GM18507 (cell line): ENCODE measurements at places on chromosomes 4 and X.

DNA sequence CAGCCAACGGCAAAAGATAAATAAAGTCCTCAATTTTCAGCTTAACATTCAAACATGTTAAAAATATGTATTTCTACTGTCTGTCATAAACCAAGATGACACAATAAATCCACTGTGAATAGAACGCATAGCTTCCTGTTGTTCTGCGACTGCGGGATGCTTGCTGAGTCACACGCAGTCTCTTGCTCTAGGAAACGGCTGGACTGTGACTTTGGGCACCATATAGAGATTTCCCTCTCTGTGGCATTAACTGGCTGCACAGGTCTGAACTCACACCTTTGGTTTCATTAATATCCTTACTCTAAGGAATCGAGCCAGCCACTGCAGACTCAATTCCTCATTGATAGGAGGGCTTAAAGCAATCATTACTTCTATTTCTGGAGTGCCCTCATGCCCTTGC is 8.4 kb downstream of the BEND4 start:
- no peak for DNase-seq

GRCh38 chr4:144204431-144204830 is 63.9 kb upstream of the GYPA start:
- no peak for DNase-seq

DNA sequence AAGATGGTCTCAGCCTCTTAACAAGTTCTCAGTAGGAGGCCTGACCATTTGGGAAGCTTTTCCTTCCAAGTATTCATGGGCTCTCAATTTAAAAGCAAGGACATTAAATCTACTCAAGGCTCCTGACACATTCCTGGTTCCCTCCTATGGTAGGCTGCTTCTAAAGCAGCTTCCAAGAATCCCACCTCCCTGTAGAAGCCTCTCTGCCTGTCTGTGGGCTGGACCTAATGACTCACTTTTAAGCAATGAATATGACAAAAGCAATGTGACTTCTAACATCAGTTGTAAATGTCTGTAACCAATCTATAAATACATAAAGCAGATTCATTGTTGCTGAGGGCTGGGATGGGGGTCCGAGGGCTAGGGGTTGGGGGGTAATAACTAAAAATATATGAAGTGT is 99.5 kb upstream of the FAM9B start:
- DNase-seq, result no peak

DNA sequence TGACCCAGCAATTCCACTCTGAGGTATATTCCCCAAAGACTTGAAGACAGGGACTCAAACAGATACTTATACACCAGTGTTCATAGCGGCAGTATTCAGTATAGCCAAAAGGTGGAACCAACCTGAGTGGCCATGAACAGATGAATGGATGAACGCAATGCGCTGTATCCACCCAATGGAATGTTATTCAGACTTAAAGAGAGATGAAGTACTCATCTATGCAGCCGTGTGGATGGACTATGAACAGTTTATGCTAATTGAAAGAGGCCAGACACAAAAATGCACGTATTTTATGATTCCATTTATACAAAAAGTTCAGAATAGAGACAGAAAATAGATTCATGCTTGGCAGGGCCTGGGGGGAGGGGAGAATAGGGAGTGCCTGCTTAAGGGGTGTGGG is 26.3 kb downstream of the PRPS2 start:
- no peak for DNase-seq

DNA sequence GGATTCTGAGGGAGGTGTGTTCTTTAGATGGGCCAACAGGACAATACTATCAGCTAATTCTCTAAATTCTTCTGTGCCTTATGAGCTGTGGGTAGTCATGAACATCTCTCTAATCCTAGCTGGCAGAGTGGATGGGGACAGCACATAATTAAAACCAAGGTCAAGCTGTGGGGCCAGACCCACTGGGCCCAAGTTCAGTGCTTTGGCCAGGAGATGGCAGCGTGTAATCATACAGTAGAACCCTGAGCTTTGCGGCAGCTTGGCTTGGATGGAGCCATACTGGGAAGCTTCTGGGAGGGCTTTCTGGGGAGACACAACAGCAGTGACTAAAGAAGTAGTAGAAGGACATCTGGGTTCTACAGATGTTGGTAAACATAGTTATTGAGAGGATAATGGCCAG is 140.3 kb upstream of the CXCL13 start:
- DNase-seq, result peak; percentile 14

DNA sequence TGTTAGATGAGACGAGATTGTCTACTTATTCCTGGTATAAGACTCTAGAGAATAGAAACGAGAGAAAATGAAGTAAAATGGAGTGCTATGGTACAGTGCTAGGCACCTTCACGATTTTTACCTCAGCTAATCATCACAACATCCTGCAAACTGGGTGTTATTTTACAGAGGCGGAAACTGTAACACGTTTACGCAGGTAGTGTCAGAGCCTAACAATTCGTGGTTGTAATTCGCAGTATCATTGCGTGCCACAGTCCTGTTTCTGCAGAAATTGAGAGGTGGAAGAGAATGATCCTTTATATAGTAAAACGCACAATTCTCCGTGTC is 383 bp upstream of the TBC1D19 start:
- DNase-seq, result no peak

- DNase-seq, result no peak
Observed at GRCh38 chr4:7377223-7377865, 57.4 kb downstream of the PSAPL1 start.

DNA sequence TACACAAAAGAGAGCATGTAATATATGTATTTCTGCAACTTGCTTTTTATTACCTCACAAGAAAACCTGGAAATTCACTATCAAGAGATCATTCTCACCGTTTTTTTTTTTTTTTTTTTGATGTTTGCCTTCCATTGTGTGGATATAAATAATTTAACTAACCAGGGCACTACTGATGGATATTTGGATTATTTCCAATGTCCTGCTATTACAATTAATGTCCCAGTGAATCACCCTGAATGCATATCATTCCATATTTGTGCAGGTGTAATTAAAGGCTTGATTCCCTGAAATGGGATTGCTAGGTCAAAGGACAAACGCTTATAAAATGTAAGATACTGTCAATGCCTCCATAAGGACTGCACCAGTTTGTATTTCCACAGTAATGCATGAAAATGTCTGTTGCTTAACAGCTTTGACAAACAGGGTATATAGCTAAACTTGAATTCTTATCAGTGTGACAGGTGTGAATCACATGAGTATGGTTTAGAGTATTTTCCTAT is 87.8 kb downstream of the NCAPG start:
- no peak for DNase-seq

DNA sequence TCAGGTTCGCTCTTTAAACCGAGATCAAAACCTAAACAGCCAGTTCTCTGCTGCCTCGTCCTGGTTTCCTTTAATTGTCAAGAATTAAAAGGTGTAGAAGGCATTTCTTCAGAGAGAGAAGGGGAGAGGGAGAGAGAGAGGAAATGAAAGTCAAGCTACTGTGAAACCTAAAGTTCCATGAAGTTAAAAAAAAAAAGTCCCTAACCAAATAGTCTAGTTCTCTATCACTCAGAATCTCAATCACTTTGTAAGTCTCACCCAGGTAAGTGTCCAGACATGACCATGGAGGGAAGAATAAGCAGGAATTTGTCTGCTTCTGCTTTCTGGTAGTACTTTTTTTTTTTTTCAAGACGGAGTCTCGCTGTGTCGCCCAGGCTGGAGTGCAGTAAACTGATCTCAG is 18.8 kb upstream of the SMIM14 start:
- DNase-seq, result no peak

GRCh38 chr4:146246381-146246780 is 32.0 kb downstream of the REELD1 start:
- no peak for DNase-seq

GRCh38 chrX:41178201-41178600 is 93.0 kb downstream of the USP9X start:
- DNase-seq, result no peak

GRCh38 chr4:4704267-4704666 is 155.2 kb upstream of the MSX1 start:
- DNase-seq, result no peak

GRCh38 chrX:105228602-105229001 is 8.1 kb upstream of the TEX13A start:
- DNase-seq, result no peak

DNA sequence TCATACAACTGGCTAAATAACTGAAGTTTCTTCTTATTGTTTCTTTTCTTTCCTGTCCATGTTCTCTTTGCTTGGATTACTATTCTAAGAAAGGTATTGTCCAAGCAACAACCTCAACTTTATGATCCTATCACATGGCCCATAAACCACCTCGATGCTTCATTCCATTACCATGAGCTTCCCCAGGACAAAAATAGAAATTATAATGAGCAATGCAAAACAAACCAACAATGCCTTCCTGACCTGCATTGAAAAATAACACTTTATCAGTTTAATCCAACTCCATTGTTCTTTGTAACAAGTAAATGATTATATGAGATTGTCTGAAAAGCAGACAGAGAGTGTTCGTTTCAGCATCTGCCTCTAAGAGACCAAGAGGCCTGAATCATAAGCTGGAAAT is 148.8 kb downstream of the HS6ST2 start:
- no peak for DNase-seq

- DNase-seq, result no peak
Observed at GRCh38 chr4:162700815-162701361, 465.8 kb downstream of the NAF1 start.
